Posterior vena cava (tissue), 2 donors: ENCODE measurements at places on chromosomes 3 and 15. TPM values are rescaled to one million over a fixed set of nuclear protein-coding genes. Genes with fewer than 3 reads are reported as not detected.

Gene CFAP20DC
- 0.65 TPM for total RNA-seq

Gene SLC9C1
- total RNA-seq, result 1.4 TPM

- no peak for DNase-seq
Observed at GRCh38 chr3:76010252-76010651, 224.9 kb upstream of the ZNF717 start.

DNA sequence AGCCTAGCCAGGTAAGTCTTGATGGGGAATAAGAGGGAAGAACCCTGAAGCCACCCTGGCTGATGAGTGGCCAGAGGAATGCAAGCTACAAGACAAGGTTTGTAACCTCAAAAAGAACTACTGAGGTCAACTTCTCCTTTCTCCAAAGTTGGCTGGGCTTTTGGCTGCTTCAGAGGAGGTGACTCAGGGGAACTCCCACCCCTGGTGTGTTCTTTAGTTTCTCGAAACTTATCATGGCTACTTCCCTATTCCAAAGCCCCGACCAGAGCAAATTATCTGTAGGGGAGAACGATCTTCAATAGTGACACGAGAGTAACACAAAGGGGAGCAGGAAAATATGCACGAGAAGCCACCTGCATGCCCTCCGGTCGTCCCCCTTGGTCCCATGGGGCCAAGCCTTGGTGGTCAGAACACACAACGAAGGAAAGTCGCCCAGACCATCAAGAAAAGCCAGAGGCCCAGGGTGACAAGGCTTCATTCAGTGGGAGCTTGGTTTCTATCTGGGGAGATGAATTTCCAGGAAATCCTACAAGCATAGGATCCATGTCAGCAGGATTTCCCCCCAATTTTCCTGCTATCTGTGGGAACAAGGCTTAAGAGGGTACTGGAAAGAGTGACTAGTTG is 6.5 kb upstream of the BCL2A1 start:
- no peak for DNase-seq

- no peak for DNase-seq
Observed at GRCh38 chr3:85846940-85847339, 888.2 kb downstream of the CADM2 start.

- peak; percentile 86 for DNase-seq
Observed at GRCh38 chr3:15319575-15319974, 12.8 kb downstream of the SH3BP5 start.

- DNase-seq, result peak; percentile 32
Observed at GRCh38 chr15:49379996-49380395, 43.0 kb upstream of the FGF7 start.
